ENCODE measurements at places on chromosomes 16 and 17.

DNA sequence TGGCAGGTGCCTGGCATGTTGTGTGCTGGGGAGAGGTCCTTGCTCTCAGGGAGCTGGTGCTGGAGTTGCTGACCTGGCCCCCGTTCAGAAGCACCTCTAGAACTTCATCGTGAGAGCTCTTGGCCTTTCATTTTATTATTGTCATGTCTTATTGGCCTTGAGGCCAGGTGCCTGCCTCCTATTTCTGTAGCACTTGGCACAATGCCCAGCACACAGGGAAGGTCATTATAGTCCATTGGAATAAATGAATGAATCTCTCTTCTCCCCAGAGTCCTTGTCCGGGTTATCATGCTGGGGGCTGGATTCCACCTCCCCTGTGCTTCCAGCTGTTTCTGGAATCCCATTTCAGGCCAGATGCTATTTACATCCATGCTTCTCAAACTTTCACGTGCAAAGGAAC is 169.2 kb downstream of the HAPSTR1 start:
- DNase-seq, result no peak

GRCh38 chr16:79339863-79340262 is 260.7 kb downstream of the MAF start:
- DNase-seq, result no peak

- no peak for DNase-seq
These were observed 67.9 kb downstream of the CEP95 start for GRCh38 chr17:64574646-64575045.

- no peak for DNase-seq
These were observed 16.8 kb upstream of the PMP22 start for GRCh38 chr17:15281909-15282308.

GRCh38 chr17:45129426-45129939 is 2.8 kb downstream of the PLCD3 start:
- no peak for DNase-seq

- DNase-seq, result no peak
These were observed 27.8 kb downstream of the GRIN2A start for GRCh38 chr16:10154389-10154788.

DNA sequence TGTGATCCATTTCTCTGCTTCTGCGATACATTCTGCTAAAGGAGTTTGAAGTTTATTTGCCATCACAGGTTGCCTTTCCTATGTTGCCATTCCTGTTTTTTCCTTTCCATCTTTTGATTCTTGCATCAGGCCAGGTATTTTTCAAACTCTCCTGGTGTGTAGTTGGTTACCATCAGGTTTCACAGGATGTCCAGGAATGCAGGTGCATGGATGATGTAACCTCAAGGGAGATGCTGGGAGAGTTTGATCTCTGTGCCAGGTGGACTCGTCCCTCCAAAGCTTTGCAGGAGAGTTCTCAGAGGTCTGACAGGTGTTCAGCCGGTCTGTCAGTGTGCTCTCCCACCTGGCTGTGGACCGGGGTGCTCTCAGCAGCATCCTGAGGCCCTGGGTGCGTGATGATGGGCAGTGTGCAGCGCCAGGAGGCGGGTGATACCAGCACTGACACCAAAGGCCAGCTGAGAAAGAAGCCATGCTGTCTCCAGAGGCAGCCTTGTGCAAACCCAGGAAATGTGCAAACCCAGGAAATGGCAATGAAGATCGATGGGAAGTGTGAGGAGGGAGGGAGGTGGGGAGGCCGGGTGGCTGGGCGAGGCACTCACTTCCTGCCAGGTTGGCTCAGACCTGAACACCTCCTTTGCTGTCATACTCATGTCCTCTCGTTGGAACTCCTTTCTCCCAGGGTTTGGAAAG is 1.7 kb downstream of the ATP2C2 start:
- DNase-seq, result no peak

DNA sequence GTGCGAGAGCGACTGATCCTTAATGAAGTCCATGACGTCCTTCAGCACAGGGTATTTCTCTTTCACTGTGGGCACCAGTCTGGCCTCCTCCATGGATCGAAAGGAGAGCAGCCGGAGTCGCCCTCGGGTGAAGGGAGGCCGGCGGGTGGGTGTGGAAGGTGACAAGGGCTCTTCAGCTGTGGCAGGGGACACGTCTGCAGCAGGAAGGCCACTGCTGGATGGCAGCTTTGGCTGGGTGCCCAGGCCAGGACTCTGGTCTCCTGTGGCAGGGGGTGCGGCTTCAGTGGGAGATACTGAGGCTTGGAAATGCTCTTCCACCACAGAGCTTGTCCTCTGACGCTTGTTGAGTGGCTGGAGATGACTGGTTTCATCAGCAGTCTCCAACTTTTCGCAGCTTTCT is 78.5 kb downstream of the ZZEF1 start:
- no peak for DNase-seq

DNA sequence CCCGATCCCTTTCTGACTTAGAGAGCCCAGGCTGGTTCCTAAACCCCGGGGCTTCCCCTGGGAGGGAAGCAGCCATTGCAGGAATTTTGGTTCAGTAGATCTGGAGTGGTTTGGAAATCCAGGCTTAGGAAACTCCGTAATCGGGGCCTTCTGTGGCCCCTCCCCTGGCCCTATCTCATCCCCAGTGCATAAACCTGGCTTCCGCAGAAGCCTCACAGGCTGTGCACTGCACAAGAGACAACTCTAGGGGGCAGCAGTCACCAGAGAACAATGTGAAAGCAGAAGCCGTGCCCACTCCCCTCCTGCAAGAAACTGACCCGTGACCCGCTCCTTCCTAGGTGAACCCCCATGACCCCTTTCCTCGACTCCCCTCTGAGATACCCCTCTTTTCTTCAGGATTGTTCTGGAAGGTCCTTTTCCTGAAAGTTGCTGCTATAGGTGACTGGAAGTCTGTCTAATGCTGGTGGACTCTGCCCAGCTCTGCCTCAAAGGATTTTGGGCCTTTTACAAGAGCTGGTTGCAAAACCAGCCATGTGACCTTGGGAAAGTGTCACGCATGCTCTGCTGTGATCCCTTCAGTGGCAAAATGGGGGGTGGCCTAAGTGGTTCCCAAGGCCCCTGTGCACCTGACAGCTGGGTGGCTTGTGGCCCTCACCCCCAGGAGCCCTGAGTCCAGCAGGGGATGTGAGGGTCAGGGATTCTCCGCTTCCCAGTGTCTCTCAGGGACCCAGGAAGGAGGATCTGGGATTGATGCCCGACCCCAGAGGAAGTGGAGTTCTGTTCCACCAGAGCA is 14.4 kb downstream of the GUCY2D start:
- no peak for DNase-seq

- DNase-seq, result no peak
These were observed 26.3 kb downstream of the ZC3H18 start for GRCh38 chr16:88596483-88596882.

- no peak for DNase-seq
These were observed 478.6 kb downstream of the SLC39A11 start for GRCh38 chr17:72613806-72614292.
